Stimulated activated CD4-positive, alpha-beta T cell treated with anti-CD3 and anti-CD28 coated beads, Interleukin-15, amount 100 ng/mL, for 48 hours (primary cell): ENCODE measurements at places on chromosomes 7 and 10.

- DNase-seq: no peak
Measured at GRCh38 chr10:12327476-12327875, 21.9 kb upstream of the CAMK1D start.

DNA sequence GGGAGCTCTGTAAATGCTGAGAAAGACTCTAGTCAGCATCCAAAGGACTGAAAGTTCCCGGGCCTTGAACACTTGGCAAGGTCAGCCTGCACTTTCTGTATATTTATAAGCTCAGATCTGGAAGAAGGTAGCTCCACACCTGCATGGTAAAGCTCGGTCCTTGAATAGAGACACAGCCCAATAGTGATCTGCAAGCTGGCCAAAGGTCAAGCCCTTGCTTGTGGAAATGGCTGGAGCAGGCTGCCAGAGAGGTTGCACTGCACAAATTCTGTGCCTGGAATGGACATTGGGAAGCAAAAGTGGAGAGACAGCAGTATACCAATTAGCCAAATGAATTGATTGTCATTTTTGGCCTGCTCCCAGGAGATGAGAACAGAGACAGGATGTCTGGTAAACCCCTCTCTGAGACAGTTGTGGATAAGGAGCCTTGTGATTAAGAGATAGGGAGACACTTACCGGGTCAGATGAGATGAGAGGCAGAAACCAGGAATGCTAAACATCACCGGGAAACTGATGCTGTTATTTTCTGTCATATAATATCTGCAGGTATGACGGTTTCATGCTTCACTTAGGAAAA lies 8.0 kb upstream of the FRA10AC1 start:
- no peak for DNase-seq

GRCh38 chr7:111933609-111934008 lies 272.6 kb downstream of the DOCK4 start:
- no peak for DNase-seq

GRCh38 chr7:105213611-105214010 lies 175.1 kb downstream of the SRPK2 start:
- no peak for DNase-seq

- no peak for DNase-seq
Measured at GRCh38 chr7:18521945-18522566, 26.5 kb downstream of the HDAC9 start.

- no peak for DNase-seq
Measured at GRCh38 chr10:131806646-131807317, 94.0 kb upstream of the PPP2R2D start.

GRCh38 chr10:112538168-112538567 lies 91.2 kb downstream of the VTI1A start:
- no peak for DNase-seq

DNA sequence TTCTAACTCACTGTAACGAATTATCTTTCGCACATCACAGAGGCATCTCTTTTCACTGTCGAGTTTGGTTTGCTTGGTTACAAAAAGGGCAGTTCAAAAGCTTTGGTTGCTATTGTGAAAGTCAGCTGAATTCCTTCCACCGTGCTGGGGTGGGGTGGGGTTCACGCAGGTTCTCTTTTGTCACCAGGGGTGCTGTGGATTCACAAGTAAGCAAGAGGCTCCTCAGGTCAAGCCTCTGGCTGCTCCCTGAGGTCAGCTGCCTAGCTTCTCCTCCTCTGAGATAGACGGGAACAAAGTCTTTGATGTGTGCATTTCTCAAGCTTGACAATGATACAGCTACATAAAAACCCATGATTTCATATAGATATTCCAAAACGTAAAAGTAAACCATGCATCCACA lies 47.7 kb downstream of the EGFR start:
- DNase-seq: no peak

DNA sequence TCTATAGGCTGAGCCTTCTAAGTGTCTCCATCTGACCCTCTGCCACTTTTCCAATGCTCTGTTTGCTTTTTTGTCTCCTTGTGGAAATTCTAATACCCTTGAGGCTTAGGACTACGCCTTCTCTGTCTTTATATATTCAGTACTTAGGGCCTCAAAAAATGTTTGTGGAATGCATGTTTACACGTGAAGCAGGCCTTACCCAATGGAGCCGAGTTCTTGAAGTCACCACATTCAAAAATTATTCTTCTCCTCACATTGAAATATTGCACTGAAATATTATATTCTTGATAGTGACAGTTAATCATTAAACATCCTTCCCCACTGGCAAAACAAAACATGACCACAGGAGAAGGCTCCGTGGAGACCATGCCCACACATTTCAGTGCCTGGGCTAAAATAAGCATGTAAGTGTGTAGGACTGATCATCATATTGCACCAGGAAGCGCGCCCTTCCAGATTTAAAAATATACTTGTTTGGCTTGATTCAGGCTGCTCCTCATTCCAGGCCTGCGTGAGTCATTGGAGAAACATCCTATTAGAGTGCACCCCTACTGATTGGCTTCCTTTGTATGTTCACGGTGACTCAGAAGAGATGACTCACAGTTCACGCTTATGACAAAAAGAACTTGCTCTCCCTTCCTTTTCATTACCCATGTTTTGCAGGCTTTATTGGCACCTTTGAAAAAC lies 307.4 kb upstream of the AOAH start:
- peak; percentile 23 for DNase-seq

- no peak for DNase-seq
Measured at GRCh38 chr10:88114368-88114767, 250.9 kb downstream of the PTEN start.

DNA sequence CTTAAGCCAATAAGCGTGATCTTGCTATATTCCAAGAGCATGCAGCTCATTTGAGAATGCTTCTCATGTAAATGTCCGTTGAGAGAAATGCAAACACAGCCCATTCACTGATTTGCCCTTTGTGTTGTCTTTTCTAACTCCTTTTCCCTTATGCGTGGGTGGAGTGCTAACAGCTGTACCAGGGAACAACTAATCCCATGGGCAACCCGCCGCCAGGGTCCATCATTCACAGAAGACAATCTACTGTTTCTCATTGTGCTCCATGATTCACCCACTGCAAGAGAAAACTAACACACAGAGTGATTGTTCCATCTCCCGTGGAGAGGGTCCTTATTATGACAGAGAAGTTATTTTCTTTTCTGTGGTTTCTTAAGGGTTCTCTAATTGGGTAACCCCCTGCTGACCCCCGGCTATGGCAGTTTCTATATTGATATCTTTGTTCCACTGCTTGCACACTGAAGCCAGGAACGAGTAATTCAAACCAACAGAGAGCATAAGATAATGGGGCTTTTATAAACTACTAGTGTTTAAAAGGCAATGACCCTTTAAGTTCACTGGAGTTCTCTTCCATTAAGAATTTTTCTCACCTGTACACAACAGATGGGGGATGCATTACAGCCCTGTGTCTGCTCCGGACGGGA lies 298.7 kb downstream of the BAMBI start:
- DNase-seq: no peak

- DNase-seq: no peak
Measured at GRCh38 chr10:102438374-102438773, 6.0 kb upstream of the CUEDC2 start.

DNA sequence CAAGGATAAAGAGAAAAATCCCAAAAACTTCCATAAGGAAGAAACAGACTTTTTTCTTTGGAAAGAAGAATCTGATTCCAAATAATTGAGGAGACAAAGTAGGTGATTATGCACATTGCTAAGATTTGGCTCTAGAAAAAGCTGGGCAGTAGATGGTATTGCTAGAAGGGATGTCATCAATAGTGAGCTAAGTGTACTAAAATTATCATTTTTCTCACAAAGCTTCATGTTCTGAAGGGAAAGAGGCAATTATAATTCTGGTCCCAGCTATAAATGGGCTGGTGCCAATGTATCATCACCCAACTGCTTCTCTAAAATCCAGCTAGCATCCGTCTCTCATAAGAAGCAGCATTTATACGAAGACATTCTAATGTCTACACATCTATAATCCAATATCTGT lies 23.9 kb downstream of the STEAP1 start:
- no peak for DNase-seq

GRCh38 chr10:130882906-130883305 lies 428.6 kb downstream of the TCERG1L start:
- DNase-seq: no peak

- DNase-seq: no peak
Measured at GRCh38 chr10:100612601-100613595, 77.2 kb downstream of the HIF1AN start.

DNA sequence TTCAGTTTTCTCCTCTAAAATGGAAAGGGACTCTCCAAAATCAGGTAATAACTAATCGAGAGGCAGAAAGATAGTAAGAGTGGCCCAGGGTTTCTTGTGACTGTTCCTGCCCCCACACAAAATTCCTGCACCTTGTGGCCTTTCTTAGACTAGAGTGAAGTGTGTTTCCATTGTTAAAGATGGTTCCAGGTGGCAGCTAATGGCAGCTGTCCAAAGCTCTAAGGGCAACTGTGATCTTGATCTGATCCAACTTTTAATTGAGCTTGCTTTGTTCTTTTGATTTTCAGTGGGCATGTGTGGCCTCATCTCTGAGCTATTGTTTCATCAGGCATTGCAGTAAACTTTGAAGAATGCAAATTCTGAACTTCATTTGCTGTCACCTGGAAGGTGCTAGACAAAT lies 19.4 kb downstream of the ACSL5 start:
- no peak for DNase-seq

GRCh38 chr7:108099713-108100112 lies 30.4 kb downstream of the LAMB4 start:
- DNase-seq: no peak

- DNase-seq: no peak
Measured at GRCh38 chr10:132263866-132264265, 43.9 kb downstream of the STK32C start.

DNA sequence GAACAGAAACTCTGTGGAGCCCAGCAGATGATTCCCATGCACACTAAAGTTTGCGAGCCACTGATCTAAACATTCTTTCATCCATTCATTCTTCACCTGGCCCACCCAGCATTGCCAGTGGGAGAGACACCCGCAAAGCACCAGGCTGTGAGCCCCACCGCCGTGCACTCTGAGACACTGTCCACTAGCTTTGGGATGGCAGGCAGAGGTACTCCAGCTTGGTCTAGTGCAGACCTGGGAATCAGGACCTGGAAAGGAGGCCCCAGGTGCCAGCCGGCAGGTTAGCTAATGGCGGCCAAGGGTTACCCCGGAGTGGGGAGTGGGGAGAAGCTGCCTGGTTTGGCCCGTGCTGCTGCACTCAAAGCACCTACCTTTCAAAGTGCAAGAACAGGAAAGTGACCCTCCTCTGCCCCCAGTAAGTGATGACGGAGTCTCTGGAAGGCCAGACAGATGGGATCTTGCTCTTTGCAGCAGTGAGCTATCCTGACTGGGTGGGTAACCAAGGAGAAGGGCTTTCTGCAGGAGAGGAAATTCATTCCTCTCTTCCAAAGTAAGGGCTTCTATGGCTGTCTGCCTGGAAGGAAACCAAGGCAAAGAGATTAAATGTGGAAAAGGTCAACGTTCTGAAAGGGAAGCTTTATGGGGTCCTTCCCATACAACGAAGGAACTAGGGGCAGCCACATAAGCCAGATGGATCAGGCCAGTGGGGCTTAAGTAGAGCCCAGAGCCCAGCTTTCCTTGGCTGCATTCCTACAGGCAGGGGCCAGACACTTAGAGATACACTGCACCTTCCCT lies 74.2 kb upstream of the LRRC4 start:
- DNase-seq: no peak

GRCh38 chr7:94654783-94655125 lies 1.2 kb downstream of the SGCE start:
- no peak for DNase-seq

DNA sequence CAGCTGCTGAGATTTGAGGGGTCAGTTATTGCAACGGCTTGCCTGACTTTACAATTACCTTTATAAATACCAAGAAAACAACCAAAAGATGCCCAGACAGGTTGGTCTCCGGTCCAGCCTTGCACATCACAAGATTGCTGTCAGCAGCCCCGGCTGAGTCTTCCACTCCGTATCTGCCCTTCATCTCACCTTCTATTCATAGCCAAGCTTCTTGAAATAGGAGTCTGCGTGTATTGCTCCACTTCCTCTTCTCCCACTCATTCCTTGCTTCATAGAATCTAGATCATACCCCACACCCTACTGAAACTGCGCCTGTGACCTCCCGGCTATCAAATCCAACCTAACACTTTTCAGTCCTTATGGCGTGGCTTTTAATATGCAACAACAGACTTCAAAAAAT lies 31.1 kb upstream of the USP6NL start:
- DNase-seq: no peak

- DNase-seq: no peak
Measured at GRCh38 chr10:17394854-17395253, 59.5 kb downstream of the ST8SIA6 start.

GRCh38 chr10:60073781-60074656 lies 167.7 kb upstream of the CCDC6 start:
- DNase-seq: no peak

GRCh38 chr7:18558910-18559309 lies 63.4 kb downstream of the HDAC9 start:
- DNase-seq: no peak

DNA sequence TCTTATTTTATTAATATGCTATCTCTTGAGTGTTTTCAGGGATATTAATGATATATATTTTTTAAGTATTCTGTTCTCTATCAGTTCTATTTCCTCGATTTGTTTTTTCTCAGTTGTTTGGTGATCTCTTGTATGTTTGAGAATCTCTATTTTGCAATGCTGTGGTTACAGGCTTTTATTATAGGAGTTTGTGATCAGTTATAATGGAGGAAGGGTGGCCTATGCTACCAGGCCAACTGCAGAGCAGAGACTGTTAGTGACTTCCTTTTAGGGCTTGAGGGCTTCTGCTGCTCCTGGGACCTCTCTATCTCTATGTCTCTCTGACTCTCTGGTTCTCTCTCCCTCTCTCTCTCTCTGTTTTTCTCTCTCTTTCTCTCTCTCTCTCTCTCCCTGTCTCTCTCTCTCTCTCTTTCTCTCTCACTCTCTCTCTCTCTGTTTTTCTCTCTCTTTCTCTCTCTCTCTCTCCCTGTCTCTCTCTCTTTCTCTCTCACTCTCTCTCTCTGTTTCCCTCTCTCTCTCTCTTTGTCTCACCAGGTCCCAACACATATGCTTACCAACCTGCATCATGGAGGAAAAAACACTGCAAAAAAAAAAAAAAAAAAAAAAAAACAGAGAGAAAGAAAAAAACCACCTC lies 69.4 kb upstream of the CAV2 start:
- DNase-seq: no peak

GRCh38 chr10:126061526-126061925 lies 165.2 kb downstream of the FANK1 start:
- no peak for DNase-seq

GRCh38 chr7:123979876-123980275 lies 53.0 kb downstream of the TMEM229A start:
- no peak for DNase-seq

GRCh38 chr7:95527033-95527775 lies 41.5 kb downstream of the ASB4 start:
- DNase-seq: no peak

GRCh38 chr7:116434820-116435341 lies 64.7 kb upstream of the CAV2 start:
- DNase-seq: no peak
